GM03348 (cell line): ENCODE measurements at places on chromosomes 16 and 17.

GRCh38 chr17:70636517-70637133 is 467.3 kb downstream of the KCNJ2 start:
- DNase-seq: peak; percentile 58

DNA sequence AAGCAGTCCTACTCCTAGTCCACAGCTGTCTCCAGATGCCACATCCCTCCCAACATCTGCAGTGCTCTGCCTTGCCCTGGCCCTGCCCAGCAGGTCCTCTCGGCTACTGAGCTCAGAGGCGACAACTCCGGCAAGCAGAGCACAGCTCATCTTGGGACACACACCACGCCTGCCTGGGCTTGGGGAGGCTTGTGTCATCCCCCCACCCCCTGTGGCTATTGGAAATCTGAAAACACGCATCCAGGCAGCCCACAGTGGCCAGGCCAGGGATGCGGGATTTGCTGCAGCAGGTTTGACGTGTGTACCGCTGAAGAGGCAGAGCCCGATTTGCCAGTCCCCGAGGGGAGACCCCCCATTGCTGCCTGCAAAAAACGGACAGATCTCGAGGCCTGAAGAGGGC is 25.4 kb downstream of the MXRA7 start:
- no peak for DNase-seq

DNA sequence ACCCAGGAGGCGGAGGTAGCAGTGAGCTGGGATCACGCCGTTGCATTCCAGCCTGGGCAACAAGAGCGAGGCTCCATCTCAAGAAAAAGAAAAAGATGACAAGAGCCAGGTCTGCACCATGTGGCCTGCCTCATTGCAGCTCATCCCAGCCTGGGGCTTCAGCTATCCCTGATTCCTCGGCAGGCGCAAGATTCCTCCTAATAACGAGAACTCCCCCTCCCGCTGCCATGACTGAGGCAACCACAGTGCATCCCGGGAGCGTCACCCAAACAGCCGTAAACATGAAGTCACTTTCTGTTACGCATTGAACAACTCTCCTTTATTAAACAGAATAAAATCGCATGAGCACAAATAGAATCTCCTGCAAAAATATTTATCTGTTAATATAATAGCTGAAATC is 120.6 kb downstream of the MGAT5B start:
- no peak for DNase-seq

DNA sequence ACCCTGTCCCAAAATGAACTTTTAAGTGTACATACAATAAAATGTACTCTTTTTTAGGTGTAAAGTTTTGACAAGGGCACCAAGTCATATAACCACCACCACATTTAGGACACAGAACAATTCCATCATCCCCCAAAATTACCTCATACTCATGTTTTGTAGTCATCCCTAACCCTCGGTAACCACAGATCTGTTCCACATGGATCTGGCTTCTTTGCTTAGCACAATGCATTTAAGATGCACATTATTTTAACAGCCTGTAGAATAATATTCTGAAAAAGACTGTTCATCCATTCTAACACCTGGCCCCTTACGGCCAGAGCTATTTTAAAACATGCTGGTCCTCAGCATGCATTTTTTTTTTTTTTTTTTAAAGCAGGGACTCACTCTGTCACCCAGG is 25.2 kb upstream of the CFAP20 start:
- peak; percentile 18 for DNase-seq

GRCh38 chr16:29984137-29984763 is 10.6 kb downstream of the TAOK2 start:
- DNase-seq: no peak

GRCh38 chr17:79925242-79925957 is 86.2 kb upstream of the CBX4 start:
- peak; percentile 54 for DNase-seq

DNA sequence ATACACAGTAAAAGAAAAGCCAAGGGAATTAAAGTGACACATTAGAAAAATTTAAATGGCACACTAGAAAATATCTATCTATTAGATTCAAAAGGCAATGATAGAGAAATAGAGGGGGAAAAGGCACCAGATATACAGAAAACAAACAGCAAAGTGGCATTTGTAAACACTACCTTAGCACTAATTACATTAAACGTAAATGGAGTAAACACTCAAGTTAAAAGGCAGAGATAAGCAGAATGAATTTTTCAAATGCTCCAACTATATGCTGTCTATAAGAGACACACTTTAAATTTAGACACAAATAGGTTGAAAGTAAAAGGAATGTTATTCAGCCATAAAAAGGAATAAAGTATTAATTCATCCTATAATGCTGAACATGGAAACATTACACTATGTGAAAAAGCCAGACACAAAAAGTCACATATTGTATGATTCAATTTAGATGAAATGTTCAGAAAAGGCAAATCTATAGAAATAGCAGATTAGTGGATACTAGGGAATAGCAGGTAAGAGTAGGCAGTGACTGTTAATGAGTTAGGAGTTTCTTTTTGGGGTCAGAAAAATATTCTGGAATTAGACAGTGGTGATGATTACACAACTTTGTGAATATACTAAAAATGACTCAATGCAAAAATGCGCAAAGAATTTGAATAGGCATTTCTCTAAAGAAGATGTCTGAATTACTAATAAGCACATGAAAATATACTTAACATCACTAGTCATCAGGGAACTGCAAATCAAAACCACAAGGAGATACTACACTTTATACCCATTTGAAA is 92.4 kb downstream of the BRIP1 start:
- peak; percentile 3 for DNase-seq

GRCh38 chr16:88700322-88700635 is 5.9 kb downstream of the RNF166 start:
- no peak for DNase-seq

- DNase-seq: no peak
These were observed 107.8 kb downstream of the CLEC16A start for GRCh38 chr16:11051879-11052808.

GRCh38 chr16:67674851-67675578 is 8.4 kb downstream of the C16orf86 start:
- DNase-seq: no peak
